ELR (cell line): ENCODE measurements at places on chromosomes 5 and 9.

DNA sequence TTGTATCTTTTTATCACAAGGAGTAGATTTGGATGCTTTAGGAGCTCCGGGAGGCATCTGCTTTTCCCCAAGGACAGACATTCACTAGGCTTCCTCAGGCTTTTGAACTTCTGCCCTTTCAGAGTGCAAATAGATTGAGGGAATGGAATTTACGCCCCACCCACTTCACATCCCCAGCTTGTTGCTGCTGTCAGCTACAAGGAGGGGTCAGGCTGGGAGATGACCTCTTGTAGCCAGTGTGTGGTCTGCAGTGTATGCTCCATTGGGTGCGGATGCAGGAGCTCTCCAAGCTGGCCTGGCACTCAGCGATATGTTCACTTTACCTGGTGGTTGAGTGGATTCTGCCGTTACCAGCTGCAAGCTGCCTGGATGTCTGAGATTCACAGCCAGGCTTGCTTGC is 6.4 kb downstream of the TNFSF15 start:
- DNase-seq: no peak

DNA sequence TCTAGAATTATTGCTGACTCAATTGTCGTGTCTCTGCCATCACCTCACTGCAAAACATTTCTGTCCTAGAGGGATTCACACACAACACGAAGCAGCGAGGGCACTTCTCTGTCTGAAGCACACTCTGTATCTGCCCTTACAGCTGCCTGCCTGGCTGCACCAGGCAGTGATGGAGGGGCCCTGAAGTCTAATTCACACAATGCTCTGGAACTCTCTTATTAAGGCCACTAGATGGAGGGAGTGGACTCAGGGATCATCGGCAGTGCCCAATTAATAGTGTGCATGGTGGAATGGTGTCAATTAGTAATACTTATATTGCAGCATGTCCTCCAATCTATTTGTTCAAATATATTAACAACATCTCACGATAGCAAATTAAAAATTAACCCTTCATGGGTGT is 157.5 kb upstream of the MAP1B start:
- no peak for DNase-seq

GRCh38 chr9:79577969-79578723 is 6.4 kb downstream of the TLE4 start:
- DNase-seq: peak; percentile 75

DNA sequence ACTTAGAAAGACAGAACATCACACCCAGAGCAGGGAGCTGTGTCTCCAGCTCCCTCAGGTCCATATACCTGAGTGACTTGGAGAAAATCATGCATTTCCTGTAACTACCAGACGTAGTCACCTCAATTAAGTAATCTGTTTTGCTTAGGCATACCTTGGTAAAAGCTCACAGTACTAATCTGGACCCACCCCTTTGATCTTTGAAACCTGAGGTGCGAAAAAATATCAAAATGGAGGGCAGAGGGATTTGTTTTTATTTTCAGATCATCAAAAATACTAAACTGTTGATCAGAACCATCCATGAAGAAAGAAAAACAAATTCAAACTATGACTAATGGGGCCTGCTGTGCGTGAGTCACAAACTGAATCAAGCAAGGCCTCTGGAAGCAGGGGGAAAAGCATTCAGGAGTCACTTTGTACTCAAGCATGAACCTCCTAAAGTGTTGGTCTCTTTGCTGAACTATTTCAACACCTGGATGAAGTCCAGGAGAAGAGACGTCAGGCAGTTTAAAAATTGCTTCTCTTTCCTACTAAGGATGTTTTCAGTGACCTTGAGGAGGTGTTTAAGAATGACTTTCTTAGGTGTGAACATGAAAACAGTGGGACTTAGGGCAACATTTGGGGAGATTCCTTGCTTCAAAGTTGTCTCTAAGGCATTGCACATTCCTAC is 76.3 kb downstream of the MUSK start:
- peak; percentile 98 for DNase-seq

DNA sequence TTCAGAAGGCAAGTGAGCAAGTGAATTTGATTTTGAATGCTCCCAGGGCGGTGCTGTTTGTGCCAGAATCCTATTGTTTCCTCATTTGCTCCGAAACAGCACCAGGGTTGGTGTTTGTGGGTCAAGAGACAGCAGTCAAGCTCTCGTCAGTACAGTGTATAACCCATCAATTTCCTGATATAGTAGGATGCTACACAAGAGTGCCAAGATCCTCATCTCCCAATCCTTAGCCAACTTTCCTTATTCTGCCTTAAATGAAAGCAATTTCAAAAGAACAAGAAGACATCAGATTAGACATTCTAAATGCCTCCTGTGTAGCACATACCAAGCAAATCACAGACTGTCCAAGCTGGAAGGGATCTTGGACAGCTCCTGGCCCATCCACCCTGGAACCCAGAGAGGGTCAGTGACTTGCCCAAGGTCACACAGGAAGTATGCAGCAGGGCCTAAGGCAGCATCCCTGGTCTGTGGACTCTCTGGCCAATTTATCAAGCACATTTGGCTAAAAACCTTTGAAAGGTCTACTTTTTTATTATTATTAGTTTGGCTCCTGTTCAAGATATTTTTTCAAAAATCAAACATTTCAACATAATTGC is 4.5 kb downstream of the WHRN start:
- no peak for DNase-seq

GRCh38 chr9:17135295-17136160 is 688 bp downstream of the CNTLN start:
- peak; percentile 69 for DNase-seq

GRCh38 chr5:91077623-91078022 is 305.5 kb downstream of the ARRDC3 start:
- peak; percentile 15 for DNase-seq

GRCh38 chr5:83924891-83925290 is 204.2 kb upstream of the HAPLN1 start:
- peak; percentile 74 for DNase-seq

DNA sequence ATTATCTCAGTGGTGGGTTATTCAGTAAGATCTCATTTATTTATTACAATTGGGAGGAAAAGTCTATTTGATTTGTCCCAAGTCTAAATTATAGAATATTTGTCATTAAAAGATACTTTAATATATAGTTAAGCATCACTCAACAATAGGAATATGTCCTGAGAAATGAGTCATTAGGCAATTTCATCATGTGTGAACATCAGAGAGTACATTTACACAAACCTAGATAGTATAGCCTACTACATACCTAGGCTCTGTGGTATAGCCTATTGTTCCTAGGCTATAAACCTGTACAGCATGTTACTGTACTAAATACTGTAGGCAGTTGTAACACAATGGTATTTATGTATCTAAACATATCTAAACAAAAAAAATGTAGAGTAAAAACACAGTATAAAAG is 135.0 kb upstream of the RASA1 start:
- DNase-seq: peak; percentile 29

- DNase-seq: no peak
Measured at GRCh38 chr9:134996591-134997530, 79.1 kb upstream of the FCN1 start.

GRCh38 chr5:177546258-177546741 is 8.1 kb downstream of the FAM193B start:
- DNase-seq: peak; percentile 99

- DNase-seq: no peak
Measured at GRCh38 chr5:100861148-100861547, 41.9 kb downstream of the ST8SIA4 start.

GRCh38 chr9:78663369-78663768 is 366.4 kb downstream of the PSAT1 start:
- DNase-seq: no peak

- no peak for DNase-seq
Measured at GRCh38 chr9:13823026-13823425, 490.9 kb downstream of the NFIB start.

- peak; percentile 19 for DNase-seq
Measured at GRCh38 chr9:89175828-89176261, 2.8 kb downstream of the SHC3 start.

GRCh38 chr9:122695696-122696095 is 20.8 kb downstream of the OR1L3 start:
- peak; percentile 57 for DNase-seq

- peak; percentile 26 for DNase-seq
Measured at GRCh38 chr5:165209101-165209727, 1703.8 kb downstream of the MAT2B start.

DNA sequence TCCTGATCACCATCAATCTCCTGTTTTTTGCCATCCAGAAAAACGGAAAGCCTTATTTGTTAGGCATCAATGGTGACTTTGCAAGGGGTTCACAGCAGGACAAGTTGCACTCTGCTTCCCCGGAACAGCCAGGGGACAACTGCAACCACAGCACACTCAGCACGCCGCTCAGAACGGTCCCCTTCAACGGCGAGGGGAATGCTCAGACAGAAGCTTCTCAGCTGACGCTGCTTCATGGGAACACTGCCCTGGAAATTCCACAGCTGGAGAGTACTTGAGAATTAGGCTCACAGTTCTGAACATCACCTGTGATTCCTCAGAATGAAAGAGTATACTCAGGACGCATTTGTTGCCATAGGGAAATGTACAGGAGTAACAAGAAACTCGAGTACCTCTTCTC is 40.1 kb upstream of the PLPP6 start:
- DNase-seq: no peak

DNA sequence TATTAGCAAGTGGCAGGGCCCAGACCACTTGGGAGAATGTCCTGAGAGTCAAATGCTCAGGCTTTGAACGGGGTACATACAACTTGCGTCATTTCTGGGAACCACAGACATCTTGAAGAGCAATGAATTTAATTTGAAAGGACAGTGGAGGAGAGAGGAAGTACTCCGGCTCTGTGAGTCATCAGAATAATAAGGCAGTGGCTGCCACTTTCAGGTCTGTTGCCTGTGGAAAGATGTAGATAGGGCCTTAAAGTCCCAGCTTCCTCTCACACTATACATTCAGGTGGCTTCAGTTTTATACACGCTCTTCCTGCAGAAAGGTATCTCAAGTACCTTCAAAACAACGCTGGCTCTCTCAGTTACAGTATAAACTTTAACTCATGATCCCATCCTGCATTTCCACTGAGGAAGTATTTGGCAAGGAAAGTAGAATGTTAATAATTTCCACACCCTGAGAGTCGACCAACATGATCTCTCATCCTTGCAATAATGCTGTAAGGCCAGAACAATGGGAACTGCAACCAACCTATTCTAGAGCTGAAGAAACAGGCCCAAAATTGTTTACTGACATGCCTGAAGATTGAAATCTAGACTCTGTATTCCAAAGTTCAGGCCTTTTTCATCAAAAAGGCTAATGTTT is 6.8 kb upstream of the PRUNE2 start:
- DNase-seq: peak; percentile 54

DNA sequence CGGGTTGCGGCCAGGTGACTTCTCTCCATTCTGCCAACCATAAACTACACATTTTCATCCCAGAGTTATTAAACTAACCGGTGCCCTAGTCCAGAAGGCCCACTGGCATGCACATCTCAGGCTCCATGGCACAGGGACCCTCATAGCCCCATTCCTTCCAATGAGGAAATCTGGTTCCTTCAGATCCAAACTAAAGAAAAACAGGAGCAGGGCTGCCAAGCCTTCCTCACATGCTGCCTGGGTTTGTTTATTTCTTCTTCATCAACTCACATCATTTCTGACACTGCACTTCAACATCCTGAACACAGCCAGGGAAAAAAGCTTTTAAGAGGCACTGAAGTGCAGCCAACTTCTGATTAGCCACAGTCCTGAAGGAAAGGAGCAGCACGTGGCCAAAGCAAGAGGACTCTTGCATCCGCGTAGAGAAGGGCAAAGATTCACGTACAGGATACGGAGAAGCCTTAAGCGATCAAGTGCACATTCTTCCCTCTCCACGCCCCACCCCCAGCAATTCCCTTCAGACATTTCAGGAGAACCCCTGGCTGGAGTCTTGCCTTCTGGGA is 22.5 kb downstream of the LHFPL2 start:
- DNase-seq: no peak

- DNase-seq: no peak
Measured at GRCh38 chr5:79727451-79728355, 38.1 kb downstream of the CMYA5 start.

DNA sequence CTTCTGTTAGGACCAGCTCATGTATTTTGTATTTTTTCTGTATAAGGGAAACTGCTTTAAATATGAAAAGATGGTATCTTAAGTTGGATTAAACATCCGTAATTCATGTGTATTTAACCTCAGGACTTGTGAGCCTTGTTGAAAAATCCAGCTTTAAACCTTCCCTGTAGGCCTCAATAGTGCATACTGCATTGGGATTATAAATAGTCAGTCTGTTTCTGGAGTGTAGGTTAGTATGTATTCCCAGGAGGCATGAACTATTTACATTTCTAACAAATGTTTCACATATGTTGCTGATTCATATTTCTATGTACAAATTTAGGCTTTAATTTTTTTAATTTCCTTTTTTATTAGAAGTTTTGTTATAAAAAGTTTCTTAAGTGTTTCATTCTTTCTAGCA is 137.9 kb upstream of the GRHPR start:
- DNase-seq: no peak

DNA sequence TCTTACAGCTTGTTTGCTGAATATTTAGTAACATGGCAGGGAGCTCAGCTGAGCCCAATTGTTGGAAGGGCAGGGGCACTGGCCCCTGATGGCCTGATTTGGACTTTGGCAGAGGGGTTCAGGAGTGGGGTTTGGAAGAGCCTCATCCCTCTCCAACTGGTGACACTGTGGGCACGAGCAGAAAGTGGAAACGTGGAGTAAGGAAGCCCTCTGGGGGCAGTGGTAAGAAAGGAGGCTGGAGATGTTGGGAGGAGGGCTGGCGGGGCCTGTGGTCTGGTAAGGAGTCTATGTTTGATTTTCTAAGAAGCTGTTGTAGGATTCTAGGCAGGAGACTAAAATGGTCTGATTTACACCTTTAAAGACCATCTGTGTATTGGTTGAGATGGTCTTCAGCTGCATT is 208.9 kb downstream of the HSPA4 start:
- DNase-seq: peak; percentile 14

DNA sequence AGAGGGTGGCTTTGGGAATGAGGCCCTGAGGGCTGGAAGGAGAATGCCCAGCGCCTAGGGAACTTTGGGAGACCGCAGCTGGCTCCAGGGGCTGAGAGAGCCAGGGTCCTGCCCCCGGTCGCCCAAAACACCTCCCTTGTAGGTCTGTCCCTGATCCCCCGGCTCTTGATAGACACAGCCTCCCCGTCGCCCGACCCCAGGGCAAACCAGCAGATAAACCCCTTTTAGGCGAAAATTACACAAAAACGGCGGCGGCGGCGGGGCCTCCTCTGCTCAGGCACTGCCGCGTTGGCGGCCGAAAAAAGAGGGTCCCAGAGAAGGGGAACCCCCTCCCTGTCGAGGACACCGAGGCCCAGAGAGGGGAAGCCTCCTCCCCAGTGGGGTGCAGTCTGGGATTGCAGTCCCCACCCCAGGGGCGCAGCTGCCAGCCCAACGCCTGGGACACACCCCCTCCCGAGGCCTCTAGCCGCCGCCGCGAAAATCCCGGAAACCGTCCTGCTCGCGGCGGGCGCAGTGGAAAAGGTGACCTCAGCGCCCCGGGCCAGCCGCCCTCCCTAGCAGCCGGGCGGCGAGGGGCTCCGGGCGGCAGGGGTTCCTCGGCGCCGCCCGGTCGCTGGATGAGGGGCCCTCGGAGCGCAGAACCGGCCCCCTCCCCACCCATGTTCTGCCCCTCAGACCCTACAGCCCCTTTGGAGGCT is 3.1 kb upstream of the BARX1 start:
- DNase-seq: no peak

GRCh38 chr9:114196979-114197622 is 41.8 kb downstream of the COL27A1 start:
- no peak for DNase-seq

- DNase-seq: no peak
Measured at GRCh38 chr5:78974601-78975000, 10.5 kb downstream of the ARSB start.
